ENCODE measurements at places on chromosomes 7 and 10.

GRCh38 chr7:46881507-46882127 is 700.3 kb downstream of the TNS3 start:
- DNase-seq = no peak

GRCh38 chr7:22182149-22182548 is 174.8 kb downstream of the RAPGEF5 start:
- no peak for DNase-seq

DNA sequence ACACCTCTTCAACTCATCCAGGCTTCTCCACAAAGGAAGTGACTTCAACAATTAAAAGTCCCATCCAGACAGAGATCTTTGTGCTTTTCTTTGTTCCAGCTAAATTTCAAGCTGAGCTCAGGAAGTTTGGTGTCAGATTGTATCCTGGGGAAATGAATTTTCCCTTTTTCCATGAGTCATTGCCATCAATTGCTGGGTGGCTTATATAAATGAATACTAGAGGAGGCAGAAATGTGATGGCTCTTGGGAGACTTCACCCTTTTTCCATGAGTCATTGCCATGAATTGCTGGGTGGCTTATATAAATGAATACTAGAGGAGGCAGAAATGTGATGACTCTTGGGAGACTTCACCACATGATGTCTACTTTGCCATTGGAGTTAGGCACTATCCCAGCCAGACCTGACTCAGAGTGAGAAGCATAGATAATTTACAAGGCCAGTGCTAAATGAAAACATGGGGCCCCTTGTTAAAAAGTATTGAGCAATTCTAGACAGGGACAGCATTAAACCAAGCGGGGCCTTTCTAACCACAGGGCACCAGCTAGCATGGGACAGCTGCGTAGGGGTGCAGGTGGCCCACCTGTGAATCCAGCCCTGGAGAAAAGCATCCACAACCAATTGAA is 339.2 kb upstream of the PODXL start:
- no peak for DNase-seq

- no peak for DNase-seq
Observed at GRCh38 chr7:39367943-39368342, 198.3 kb upstream of the YAE1 start.

DNA sequence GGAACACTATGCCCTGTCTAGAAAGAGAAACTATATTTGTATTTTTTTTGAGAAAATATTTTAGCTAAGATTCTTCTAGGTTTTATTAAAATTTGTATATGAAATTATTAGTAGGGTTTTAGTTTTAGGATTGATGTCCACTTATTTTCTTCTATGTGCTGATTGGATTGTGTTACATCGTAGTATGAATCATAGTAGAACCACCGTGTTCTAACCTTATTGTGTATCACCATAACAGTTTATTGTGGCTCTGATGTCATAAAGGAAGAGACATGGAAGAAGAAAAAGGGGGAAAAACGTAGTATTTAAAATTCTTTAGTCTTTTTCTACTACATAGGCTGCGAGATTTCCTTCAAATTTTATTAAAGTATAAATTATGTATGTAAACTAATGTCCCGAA is 1.9 kb downstream of the AGBL3 start:
- DNase-seq = no peak

- DNase-seq = no peak
Observed at GRCh38 chr10:644076-644942, 45.2 kb downstream of the DIP2C start.

Data from stimulated activated CD4-positive, alpha-beta T cell treated with anti-CD3 and anti-CD28 coated beads, Interleukin-2, amount 100 ng/mL, for 24 hours (primary cell).